ENCODE measurements at places on chromosomes 1 and 21. TPM values are rescaled to one million over a fixed set of nuclear protein-coding genes. Genes with fewer than 3 reads are reported as not detected.
A peak's percentile ranks its signal among the peaks of the same experiment; 100 is the strongest.

DNA sequence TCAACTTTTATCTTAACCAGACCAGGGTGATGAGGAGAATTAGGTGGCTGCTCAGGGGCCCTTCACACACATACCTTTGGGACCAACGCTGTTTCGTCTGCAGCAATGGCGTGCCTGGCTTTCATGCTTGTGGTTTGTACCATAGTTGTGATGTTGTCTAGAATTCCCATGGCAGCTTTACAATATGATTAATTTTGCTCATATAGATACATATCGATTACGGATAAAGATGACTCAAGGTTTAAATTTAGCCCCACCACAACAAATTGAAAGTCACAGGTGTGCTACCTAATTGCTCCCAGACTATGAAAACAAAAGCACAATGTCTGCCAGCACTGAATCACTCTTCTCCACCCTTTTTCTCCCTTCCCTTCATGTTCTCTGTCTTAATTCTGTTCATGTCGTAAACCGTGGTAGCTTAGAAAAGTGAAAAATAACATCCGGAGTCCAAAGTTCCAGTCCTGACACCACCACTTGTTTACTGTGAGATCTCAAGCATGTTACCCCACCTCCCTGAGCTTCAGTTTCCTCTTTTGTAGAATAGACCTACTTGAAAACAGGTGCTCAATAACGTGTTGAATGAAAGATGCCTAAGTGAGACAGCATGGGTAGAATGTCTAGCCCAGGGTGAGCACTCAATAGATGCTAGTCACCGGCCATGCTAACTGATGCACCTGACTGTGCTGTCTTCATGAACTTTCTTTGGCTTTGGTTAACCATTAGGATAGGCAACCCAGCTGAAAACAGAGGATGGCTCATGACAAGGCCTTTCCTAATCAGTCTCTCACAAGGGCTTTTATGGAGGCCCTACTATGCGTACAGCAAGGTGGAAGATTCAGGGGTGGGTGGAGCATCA is 22.1 kb upstream of the JUN start:
- DNase-seq, result no peak

- DNase-seq, result no peak
These were observed 75.9 kb downstream of the KCNK1 start for GRCh38 chr1:233689748-233690254.

- DNase-seq, result no peak
These were observed 362.9 kb upstream of the VAMP3 start for GRCh38 chr1:7407980-7408770.

GRCh38 chr1:26541431-26541815 is 11.9 kb downstream of the RPS6KA1 start:
- no peak for DNase-seq

GRCh38 chr1:60668585-60668984 is 413.8 kb upstream of the NFIA start:
- no peak for DNase-seq

DNA sequence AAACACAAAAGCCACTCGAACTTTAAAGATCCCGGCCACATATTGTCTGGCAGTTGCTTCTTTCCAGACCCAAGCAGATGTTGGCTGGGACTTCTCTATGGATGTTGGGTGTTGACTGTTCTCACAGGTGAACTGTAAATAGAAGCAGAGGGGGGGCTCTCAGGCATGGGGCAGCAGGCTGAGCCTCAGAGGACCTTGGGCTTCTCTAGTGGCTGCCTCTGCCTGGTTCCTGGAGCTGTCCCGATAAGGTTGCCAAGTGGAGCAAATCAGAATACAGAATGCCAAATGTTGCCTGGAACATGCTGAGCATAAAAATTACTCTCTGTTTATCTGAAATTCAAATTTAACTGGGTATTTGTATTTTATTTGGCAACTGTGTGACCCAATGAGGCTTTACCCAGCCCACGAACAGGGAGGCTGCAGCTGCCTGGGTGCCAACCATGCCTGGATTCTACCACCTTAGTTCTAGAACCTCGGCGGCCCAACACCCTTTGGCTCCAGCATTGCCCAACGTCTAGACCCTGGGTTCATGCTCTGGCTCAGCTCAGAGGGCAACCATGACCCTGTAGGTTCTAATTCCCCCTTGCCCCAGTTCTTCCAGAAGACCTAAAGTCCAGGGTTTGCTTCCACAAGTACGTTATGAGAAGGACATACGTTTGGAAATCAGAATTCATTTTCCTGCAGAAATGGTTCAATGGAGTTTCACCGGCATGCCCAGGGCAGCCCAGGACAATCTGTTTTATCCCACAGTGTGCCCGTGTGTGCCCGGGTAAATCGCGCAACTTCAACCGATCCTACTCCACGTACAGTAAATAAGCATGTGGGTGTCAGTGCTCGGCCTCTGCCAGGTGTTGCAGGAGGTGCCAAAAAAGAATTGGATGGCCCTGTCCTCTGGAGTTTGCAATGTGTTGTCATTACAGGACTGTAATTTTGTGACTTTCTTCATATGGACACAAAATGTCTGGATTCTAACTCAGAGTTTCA is 5.4 kb upstream of the SLC45A1 start:
- no peak for DNase-seq

DNA sequence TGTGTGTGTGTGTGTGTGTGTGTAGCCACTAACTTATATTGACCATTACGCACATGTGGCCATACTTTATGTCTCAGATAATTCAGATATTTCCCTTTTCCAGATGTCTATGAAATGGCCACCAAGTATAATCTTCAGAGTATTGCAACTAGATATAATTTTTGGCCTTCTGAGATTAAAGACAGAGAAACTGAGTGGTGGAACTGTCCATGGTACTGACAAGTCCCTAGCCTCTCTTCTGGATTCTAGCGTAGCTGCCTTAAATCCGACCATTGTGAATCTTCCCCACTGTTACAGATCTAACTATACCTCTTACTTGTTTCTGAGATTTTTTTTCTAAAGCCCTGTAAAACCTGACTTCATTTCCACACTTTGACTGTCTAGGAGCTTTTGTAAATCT is 100.0 kb upstream of the SERTAD4 start:
- DNase-seq, result peak; percentile 25

- DNase-seq, result no peak
These were observed 110.8 kb downstream of the ZZZ3 start for GRCh38 chr1:77571642-77572041.

DNA sequence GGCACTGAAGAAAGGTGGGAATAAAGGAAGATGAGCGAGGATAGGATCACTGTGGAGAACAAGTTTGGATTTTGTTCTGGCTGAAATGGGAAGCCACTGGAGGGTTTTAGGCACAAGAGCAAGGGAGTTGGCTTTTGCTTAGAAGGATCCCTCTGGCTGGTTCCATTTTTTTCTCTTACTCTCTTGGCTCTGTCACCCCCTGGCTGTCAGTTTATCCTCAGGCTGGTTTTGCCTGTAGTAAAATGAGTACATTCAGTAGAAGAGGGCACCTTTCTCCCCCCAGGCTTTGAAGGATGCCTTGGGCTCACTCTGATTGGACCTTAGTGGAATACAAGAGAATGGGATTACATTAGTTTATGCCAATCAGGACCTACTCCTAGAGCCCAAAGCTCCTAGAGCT is 17.1 kb downstream of the CACHD1 start:
- no peak for DNase-seq

DNA sequence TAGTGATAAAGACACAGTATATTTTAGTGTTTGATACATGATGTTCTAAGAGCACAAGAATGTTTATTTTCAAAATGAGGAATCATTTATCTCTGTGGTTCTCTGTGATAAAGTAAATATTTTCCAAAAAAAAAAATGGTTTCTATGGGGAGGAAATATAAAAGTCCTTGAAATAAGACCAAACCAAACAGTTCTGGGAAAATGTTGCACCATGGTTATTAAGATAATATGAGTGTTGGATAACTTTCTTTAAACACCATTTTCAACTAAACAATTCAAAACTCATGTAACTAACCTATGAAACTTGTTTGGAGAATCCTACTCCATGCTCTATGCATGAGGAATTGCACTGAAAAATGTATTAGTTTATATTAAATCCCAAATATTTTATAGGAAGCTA is 184.6 kb downstream of the KCNT2 start:
- DNase-seq, result no peak

GRCh38 chr1:155226910-155227260 is 18.4 kb downstream of the MTX1 start:
- peak; percentile 71 for DNase-seq

- no peak for DNase-seq
These were observed 105.1 kb downstream of the BEND5 start for GRCh38 chr1:48671578-48671977.

GRCh38 chr1:32485554-32486255 is 20.8 kb downstream of the ZBTB8B start:
- peak; percentile 22 for DNase-seq

GRCh38 chr1:67896826-67897225 is 63.6 kb upstream of the GNG12 start:
- no peak for DNase-seq

GRCh38 chr1:118564961-118565703 is 380.1 kb upstream of the SPAG17 start:
- DNase-seq, result no peak

- peak; percentile 75 for DNase-seq
These were observed 1.1 kb upstream of the ABCD3 start for GRCh38 chr1:94416901-94417727.

- DNase-seq, result peak; percentile 31
These were observed 173.4 kb downstream of the ZZZ3 start for GRCh38 chr1:77509051-77509492.

- no peak for DNase-seq
These were observed 130.9 kb downstream of the GDAP2 start for GRCh38 chr1:117798550-117798949.

- DNase-seq, result no peak
These were observed 42.9 kb upstream of the CD2 start for GRCh38 chr1:116711263-116711840.

DNA sequence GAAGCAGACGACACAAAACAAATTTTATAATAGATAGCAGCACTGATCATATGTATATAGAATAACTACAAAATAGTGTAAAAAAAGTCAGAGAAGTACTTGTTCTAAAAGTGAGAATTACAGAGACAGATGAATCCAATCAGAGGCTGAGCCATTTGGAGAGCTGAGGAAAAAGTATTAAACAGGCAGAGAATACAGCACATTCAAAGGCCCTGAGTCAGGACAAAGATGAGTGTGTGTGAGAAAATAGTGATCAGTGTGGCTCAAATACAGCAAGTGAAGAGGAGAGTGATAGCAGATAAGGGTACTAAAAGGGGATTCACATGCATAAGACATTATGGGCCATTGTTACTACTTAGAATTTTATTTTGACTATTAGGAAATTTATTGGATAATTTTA is 430.6 kb upstream of the BRINP3 start:
- no peak for DNase-seq

DNA sequence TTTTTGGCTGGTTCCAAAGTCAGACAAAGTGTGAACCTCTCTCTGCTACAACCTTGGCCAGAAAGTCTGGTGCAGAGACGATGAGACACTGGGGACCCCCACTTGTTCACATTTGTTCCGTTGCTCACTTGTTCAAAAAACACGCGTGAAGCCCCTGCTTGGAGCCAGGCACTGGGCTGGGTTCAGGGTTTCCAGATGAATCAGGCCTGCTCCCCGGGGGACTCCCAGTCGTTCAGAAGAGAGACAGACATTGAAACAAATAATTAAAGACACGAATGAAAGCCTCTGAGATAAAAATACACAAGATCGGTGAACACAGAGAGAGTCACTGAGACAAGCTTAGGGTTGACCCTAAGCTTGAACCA is 101.5 kb upstream of the RUNX3 start:
- DNase-seq, result no peak

- DNase-seq, result peak; percentile 52
These were observed 92.1 kb downstream of the DDAH1 start for GRCh38 chr1:85372683-85373377.

DNA sequence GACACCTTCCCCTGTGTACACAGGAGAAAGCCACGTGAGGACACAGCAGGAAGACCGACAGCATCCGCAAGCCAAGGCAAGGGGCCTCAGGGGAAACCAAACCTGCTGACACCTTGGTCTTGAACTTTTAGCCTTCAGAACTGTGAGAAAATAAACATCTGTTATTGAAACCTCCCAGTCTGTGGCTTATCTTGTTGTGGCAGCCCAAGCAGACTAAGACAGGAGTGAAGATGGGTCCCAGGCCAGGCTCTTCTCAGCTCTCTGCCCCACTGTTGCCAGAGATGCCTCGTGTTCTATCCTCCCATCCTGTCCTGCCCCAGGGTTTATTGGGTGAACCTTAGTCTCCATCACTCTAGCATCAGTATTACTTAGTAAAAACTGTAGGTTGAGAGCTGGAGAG is 236.3 kb downstream of the MATN1 start:
- no peak for DNase-seq

DNA sequence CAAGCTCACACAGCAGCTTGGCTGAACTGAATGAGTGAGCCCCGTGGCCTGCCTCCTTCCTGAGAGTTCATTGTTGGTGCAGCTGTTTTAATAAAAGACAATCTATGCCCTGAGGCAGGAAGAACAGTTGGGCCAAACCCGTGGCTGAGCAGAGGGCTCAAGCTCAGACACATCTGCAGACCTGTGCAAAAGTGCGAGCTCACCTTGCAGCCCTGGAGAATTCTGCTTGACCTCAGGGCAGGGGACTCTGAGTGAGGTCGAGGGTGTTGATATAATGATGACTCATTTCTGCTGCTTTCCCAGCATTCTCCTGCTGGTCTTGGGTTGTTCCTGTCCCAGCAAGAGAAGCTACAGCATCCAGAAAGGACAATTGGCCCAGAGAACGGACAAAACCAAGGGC is 61.0 kb downstream of the ATP5PO start:
- DNase-seq, result peak; percentile 85

- DNase-seq, result no peak
These were observed 31.0 kb downstream of the NCAM2 start for GRCh38 chr21:21029164-21029563.

GRCh38 chr1:45326627-45327623 is at the start of gene HPDL:
Gene HPDL, plus strand, starts transcription at chr1:45326895. Its CDS starts 254 bp downstream, at chr1:45327149.
- no peak for DNase-seq

Gene TCHH
- not detected for total RNA-seq

Gene ZNF593OS
- total RNA-seq, result not detected

Gene CA14
- not detected for total RNA-seq

Gene GRHL3
- not detected for total RNA-seq

Gene KRTAP27-1
- total RNA-seq, result not detected

Gene CCDC185
- total RNA-seq, result not detected

Gene SLAMF7
- total RNA-seq, result 3.9 TPM

Gene TXNIP
- total RNA-seq, result 749 TPM

Gene MROH9
- not detected for total RNA-seq

Gene CTSK
- 1.7 TPM for total RNA-seq

Gene CLCA1
- total RNA-seq, result not detected

Gene TMEM125
- total RNA-seq, result not detected

Gene IL22RA1
- total RNA-seq, result 1.3 TPM

Gene DMRTA2
- total RNA-seq, result 1.4 TPM

Gene POGZ
- 21.6 TPM for total RNA-seq

Gene RNF186
- total RNA-seq, result not detected

Gene GNG4
- total RNA-seq, result 0.52 TPM

Data from M059J (cell line).